Kidney glomerular epithelial cell (primary cell): ENCODE measurements at places on chromosomes 6 and 20.
A peak's percentile ranks its signal among the peaks of the same experiment; 100 is the strongest.

GRCh38 chr6:112044196-112044595 lies 9.7 kb upstream of the CCN6 start:
- DNase-seq, result no peak

- DNase-seq, result no peak
Observed at GRCh38 chr6:137805622-137806021, 61.4 kb upstream of the TNFAIP3 start.

DNA sequence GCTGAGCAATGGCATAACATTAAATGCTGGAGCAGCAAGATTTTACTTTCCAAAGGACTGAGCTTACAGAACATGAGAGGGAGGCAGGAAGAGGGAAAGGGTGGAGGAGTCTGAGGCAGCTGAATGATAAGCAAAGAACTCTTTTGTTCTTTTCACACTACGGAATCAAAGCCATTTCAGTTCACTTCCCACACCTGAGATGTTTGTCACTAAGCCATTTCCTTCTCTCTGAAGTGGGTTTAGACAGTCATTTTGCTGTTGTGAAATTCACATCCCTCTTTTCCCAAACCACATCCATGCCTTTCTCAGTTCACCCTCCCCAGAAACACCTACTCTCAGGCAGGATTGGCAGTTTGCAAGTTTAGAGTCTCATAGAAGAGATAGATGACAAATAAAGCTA lies 267.9 kb downstream of the ADGRG6 start:
- peak; percentile 30 for DNase-seq

- DNase-seq, result peak; percentile 19
Observed at GRCh38 chr20:11394145-11394833, 523.4 kb upstream of the BTBD3 start.

GRCh38 chr6:55011034-55011433 lies 163.3 kb upstream of the HCRTR2 start:
- no peak for DNase-seq

DNA sequence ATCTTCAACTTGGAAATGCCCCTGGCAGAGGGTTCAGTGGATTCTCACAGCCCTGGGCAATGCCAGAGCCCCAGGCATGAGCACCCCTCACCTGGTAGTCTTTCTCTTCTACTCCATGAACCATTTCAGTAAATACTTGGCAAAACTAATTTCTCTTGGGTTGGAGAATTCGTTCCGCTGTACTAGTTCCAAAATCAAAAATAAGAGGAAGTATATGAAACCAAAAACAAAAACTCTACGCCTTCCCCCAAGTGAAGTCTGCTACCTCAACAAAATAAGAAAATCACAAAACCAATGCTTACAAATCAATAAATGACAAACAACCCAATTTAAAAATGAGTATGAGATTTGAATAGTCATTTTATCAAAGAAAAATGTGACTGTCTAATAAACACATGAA lies 12.6 kb downstream of the GFOD1 start:
- DNase-seq, result no peak

GRCh38 chr6:157454762-157455714 lies 74.0 kb downstream of the ZDHHC14 start:
- DNase-seq, result no peak

DNA sequence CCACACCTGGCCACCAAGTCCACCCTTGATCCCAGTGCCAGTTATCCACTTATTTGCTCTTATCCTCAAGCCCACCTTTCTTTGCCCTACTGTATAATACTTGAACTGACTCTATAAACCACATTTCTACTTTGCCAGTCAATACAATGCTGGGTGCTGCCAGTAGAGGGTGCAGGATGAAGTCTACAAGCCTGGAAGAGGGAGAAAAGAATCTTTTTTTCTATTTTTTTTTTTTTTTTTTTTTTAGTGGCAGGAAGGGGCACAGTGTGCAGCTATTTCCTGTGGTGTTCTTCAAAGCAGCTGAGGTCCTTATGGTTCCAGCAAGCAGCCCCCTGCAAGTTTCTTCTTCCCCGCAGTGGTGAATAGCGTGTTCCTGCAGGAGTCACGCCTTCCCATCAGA lies 22.2 kb upstream of the GABRR1 start:
- no peak for DNase-seq

GRCh38 chr6:128107682-128108081 lies 206.8 kb upstream of the THEMIS start:
- DNase-seq, result no peak

GRCh38 chr6:75657327-75657726 lies 55.6 kb downstream of the SENP6 start:
- no peak for DNase-seq

DNA sequence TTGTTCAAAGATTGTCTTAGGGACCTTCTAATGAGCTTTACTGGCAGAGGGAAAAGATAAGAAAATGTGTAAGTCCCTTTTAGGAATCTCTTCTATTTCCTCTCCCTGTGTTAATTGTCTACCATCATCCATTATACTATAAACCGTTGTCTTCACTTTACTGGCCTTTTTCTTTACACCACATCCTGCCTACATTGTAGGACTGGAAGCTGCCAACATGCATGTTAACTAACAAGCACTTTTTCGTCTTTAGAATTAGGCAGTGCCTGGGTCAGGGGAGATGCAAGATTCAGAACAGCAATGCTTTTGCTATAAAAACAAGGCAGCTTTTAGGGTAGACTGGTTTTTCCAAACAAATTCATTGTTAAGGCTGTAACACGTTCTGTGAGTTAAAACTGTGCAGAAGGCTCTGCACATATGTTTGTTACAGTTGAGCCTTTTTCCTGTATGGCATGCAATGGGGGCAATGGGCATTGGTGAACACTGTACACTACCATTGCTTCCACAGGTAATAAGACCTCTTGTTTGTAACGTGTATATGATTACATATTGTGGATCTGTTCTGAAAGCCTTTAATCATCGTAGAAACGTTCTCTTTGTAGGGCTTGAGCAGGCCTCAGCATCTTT lies 10.9 kb upstream of the PKIG start:
- DNase-seq, result no peak

- DNase-seq, result no peak
Observed at GRCh38 chr6:81790034-81790433, 37.6 kb upstream of the TENT5A start.

- DNase-seq, result no peak
Observed at GRCh38 chr6:107124934-107125348, 9.6 kb upstream of the BEND3 start.

- no peak for DNase-seq
Observed at GRCh38 chr20:38094373-38094891, 60.9 kb downstream of the RPRD1B start.

DNA sequence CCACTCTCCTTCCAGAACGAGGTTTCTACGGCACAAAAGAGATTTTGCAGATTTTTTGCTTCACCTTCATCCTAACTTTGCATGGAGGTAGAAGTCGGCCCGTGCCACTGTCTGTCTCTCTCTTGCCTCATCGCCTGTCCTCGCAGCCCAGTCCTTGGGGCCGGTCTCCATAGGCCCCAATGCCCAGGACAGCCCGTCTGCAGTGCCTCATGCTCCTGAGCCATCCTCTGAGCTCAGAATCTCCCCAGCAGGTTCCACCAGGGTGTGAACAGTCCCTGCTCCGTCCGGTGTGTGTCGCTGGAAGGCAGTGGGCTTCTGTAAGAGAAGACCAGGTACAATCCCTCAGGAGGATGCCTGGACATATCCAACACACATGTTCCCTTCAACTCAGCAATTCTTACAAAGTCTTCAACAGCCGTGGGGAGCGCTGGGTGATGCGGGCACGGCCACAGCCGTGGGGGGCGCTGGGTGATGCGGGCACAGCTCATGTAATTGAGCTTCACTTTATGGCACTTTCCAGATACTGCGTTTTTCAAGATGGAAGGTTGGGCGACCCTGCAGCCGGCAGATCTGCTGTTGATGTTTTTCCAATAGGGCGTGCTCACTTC lies 231.9 kb downstream of the DLL1 start:
- no peak for DNase-seq

DNA sequence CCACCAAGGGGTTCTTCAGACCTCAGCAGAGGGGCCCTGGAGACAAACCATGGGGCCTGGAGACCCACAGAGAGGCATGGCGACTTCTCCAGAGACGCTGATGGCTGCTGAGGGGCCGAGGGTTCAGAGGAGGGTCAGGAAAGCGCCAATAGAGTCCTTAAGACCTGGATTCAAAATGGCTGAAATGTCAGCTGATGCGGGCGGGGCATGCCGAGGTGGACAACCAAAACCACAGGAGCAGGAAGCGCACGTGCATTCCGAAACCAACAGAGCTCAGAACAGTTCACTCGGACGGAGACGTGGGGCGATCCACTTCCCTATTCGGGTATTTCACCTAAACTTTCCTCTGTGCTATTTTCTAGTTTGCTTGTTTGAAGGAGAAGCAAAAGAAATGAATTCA lies 99.9 kb upstream of the RIN2 start:
- no peak for DNase-seq

DNA sequence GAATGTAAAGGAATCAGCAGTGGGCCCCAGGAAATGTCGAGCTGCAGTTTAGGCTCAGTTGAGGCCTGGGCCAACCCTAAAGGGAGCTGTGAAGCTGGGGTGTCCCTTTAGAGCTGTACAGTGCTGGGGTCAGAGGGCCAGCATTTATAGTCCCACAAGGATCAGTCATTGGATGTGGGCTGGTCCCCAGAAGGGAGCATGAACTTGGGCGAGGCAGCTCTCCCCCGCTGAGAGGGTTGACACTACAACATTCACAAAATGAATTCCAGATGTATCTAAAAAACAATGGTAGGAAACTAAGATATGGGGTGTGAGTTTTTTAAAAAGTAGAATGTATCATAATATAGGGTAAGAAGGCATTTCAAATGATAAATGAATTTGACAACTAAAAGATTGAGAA lies 29.7 kb upstream of the TMX4 start:
- no peak for DNase-seq

GRCh38 chr6:159220093-159220492 lies 50.9 kb downstream of the FNDC1 start:
- DNase-seq, result no peak

DNA sequence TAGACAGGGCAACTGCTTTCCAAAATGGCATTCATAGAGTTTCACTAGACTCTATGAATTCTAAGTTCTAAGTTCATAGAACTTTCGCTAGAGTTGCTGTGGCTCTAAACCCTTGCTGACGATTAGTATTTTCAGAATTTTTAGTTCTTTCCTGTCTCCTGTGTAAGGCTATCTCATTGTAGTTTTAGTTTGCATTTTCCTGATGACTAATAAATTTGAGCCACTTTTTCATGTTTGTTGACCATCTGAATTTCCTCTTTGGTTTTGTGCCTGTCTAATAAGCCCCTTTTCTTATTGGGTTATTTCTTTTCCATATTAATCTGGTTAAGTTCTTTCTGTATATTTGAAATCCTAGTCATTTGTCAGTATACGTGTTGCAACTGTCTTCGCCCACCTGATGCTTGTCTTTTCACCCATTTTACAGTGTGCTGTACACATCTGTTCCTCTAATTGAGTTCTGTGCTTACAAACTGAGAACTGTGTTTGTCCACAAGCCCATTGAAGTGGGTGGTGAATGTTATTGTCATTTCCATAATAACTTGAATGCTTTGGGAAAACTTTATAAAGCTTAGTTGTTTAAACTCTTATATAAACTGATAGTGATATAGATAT lies 177.7 kb upstream of the CDYL start:
- DNase-seq, result no peak

DNA sequence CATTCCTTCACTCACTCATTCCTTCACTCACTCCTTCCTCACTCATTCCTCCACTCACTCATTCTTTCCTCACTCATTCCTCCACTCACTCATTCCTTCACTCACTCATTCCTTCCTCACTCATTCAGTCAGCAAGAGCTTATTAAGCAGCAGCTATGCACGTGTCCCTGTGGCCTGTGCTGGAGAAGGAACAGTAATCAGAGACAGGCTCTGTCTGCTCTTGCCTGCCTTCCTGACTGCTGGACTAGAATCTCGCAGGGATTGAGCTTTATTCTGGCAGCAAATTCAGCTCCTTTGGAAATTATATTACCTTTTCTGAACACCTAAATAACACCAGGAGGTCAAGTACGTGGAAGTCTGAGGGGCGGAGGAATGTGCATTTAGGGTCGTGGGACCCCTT lies 138.9 kb upstream of the AGPAT4 start:
- no peak for DNase-seq

DNA sequence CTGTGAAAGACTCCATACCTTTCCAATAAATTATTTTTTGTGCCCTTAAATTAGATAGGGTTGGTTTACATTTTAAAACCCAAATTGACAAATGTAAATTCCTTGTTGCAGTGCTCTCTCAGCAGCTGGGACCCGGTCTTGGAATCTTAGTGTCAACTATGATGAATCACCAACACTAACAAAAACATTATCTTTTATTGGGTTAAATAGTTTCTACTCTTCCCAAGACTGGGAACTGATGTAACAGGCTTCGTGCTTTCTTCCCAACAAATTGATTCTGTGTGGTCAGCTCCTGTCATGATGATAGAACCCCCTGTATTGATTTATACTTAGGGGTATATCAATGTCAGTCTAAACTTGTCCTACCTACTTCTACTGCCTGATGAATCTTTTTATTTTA lies 23.2 kb upstream of the AHI1 start:
- DNase-seq, result no peak

DNA sequence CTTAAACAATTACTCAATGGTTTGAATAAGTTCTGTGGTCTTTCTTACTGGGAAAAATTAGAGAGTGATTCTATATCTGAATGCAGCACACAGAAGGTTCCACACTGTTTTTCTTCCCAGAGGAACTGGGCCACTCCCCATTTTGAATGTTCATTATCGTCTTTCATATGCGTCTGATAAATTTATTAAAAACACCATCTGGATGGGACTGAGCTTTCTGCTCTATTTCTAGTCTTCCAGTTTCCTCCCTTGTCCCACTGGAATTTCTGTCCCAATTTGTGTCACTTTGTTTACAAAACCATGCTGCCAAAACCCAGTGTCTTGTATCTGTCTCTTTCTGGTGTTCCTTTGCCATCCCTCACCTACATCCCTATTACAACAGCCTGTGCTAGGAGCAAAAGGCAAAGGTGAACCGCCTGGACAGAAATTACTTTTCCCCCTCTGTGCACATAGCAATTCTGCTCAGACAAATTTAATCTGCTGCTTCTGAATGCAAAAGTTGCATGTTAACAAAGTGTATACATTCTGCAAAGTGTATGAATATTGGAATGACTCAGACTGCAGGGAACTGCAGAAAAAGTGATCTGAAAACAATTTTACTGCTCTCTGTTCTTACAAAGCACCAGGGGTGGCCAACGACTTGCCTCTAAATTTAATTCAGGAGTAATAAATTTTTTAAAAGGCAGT lies 333.6 kb downstream of the BTBD9 start:
- DNase-seq, result no peak
